ENCODE measurements at places on chromosomes 13 and 19.
A peak's percentile ranks its signal among the peaks of the same experiment; 100 is the strongest.

DNA sequence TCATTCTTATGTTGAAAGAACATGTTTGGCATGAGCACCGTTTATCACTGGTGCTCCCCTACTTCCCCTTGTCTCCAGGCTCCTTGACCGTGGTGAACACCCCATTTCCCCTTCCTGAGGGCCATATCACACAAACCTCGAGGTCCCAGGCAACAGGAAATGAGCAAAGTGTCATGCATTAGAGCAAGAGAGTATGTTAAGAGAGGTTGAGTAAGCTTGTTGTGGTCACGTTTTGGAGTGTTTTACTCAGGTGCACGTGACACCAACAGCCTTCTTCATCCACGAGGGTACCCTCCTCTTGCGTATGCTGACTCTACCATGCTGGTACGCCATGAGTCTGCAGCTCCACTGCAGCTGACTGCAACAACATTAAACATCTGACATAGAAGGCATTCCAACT lies 482.2 kb upstream of the NBEA start:
- no peak for DNase-seq

GRCh38 chr13:76975863-76976262 lies 16.0 kb upstream of the CLN5 start:
- DNase-seq: no peak

- no peak for DNase-seq
These were observed 34.7 kb upstream of the PEPD start for GRCh38 chr19:33556261-33556660.

GRCh38 chr13:77514336-77514726 lies 21.2 kb upstream of the SCEL start:
- DNase-seq: no peak

DNA sequence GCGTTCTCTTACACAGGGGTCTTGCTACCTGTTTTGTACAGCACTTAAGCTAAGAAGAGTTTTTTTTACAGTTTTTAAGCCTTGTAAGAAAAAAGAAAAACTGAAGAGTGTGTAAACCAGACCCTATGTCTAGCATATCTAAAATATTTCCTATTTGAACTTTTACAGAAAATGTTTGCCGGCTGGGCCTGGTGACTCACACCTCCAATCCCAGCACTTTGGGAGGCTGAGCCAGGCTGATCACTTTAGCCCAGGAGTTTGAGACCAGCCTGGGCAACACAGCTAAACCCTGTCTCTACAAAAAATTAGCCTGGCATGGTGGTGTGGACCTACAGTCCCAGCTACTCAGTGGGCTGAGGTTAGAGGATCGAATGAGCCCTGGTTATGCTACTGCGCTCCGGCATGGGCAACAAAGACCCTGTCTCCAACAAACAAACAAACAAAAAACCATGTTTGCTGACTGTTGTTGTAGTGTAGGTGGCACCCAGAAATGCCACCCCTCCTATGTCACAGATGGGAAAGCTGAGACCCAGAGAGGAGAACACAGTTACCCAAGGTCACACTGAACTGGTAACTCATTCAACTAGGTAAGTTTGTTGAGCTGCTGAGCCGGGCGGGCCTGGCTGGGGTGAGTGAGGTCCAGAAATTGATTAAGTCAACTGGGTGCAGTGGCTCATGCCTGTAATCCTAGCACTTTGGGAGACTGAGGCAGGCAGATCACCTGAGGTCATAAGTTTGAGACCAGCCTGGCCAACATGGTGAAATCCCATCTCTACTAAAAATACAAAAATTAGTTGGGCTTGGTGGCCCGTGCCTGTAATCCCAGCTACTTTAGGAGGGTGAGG lies 1.9 kb upstream of the VASP start:
- DNase-seq: no peak

DNA sequence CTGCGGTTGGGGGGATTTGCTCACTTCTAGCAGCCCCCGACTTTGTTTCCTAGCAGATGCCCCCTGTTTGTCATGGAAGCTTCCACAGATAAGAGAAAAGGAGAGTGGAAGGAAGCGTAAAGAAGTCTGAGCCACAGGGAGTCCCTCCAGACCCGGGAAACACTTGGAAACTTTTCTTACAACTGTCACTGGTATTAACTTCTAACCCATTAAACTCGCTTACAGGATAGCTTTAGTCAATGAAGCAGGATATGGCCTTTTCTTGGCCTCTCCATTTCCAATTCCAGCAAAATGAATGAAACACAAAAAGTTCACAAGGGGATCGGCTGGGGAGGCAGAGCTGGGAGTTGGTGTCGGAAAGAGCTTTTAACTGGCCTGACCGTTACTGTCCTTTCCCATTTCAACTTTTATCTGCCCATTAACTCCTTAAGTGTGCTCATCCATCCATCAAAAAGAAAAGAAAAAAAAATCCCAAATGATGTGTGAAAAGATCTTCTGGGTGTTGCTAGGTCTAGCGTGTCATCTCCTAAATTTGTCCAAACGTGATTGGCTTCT lies 231.9 kb upstream of the ARGLU1 start:
- no peak for DNase-seq

- DNase-seq: no peak
These were observed 75.9 kb downstream of the FRY start for GRCh38 chr13:32107474-32107873.

GRCh38 chr13:31898378-31899071 lies 133.0 kb upstream of the FRY start:
- DNase-seq: no peak

DNA sequence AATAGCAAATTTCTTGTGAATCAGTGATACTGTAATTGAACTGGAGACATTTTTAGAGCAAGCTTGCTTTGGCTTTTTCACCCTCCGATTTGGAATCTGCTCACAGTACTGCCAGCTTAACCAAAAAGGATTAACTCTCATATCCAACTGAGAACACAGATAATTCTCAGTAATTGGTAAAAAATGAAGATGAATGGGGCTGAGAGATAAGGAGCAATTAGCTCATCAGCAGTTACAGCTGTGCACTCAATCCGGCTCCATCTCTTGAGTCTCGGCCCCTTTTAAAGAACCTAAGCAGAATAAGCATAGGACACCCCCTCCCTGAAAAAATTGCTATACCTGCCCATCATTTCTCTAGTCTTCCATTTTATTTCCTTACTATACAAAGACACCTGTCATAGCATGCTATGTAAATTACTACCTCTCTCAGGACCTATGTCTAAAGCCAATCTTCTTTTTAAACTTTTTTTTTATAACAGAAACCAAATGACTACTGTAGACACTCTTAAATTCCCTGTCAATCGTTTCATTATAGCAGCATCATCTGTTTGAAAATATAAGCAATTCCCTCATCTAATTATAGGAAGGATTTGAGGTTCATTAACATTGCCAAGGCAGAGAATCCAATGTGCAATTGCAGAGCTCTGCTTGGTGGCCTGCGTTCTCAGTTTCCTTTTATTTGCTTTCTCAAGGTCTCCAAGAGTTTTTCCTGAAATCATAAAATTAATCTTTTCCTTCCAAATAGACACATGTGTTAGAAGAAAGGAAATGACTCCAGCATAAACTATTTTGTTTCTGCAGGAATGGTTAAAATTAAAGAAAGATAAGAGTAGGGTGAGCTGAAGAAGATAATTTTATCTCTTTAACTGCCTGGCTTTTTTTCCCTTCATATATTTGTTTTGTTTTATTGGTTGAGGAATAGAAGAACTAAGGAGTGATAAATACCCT lies 242.1 kb downstream of the DACH1 start:
- no peak for DNase-seq

GRCh38 chr19:17751103-17751911 lies at the start of gene FCHO1:
Gene FCHO1 (plus strand): TSS chr19:17751477. CDS start chr19:17755165, 3,688 bp downstream.
- DNase-seq: peak; percentile 86

- DNase-seq: no peak
These were observed 5.2 kb upstream of the GRAMD1A start for GRCh38 chr19:34994643-34995541.

GRCh38 chr19:18520848-18521691 lies 800 bp downstream of the ELL start:
- DNase-seq: peak; percentile 10

DNA sequence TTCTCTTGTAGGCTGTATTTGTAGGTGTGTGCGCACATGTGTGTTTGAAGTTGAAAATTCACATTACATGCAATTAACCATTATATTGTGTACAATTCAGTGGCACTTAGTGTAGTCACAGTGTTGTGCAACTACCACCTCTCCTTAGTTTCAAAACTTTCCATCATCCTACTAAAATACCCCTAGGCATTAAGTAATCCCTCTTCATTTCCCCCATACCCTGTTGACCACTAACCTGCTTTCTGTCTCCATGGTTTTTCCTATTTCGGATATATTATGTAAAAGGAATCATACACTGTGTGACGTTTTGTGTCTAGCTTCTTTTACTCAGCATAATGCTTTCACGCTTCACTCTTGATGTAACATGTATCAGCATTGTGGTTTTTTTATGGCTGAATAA lies 16.1 kb downstream of the LSM14A start:
- DNase-seq: no peak

DNA sequence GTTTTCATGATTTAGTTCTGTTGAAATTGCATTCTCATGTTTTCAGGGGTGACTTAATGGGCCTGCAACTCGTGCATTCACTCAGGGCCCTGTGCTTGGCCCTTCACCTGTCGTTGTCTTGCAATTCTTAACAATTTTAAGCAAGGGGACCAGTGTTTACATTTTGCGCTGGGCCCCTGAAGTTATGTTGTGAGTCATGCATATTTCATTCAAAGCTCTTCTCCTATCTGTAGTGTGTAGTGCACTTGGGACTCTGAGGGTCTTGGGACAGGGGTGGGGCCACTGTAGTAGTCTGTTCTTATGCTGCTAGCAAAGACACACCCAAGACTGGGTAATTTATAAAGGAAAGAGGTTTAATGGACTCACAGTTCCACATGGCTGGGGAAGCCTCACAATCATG lies 211.2 kb upstream of the RXFP2 start:
- no peak for DNase-seq

DNA sequence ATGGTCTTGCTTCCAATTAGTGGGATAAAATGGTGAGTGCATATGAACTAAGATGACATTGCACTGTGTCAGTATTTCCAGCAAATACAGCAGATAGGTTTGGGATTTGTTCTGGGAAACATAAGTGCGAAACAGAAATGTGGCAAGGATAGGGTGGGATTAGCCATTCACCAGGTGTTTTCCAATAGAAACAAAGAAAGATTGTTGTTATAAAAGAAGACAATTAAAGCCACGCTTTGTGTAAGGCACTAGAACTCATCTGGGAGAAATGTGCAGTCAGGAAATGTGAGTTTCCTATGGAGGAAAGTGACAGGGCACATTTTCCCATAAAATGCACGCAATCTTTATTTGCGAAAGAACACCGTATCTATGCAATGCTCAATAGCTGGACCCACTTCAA lies 1547.8 kb downstream of the EFNB2 start:
- no peak for DNase-seq

- no peak for DNase-seq
These were observed 553.9 kb downstream of the LMO7 start for GRCh38 chr13:76189882-76190519.

DNA sequence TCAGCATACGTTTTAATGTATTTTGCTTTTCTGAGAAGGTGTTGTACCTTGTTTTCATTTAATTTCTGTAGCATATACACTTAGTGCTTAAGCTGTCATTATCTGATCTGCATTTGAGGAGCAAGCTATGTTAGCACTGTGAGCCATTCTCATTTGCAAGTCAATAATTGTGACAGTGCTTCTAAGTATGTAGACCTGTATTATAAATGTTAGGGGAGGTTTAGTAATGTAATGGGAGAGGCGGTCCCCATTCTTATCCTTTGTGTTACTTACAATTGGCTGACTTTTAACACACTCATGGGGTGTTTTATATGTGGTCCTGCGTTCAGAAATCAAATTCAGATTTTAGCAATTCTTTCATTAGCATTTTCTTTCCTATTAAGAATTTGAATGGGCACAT lies 90.2 kb downstream of the GPC6 start:
- no peak for DNase-seq

DNA sequence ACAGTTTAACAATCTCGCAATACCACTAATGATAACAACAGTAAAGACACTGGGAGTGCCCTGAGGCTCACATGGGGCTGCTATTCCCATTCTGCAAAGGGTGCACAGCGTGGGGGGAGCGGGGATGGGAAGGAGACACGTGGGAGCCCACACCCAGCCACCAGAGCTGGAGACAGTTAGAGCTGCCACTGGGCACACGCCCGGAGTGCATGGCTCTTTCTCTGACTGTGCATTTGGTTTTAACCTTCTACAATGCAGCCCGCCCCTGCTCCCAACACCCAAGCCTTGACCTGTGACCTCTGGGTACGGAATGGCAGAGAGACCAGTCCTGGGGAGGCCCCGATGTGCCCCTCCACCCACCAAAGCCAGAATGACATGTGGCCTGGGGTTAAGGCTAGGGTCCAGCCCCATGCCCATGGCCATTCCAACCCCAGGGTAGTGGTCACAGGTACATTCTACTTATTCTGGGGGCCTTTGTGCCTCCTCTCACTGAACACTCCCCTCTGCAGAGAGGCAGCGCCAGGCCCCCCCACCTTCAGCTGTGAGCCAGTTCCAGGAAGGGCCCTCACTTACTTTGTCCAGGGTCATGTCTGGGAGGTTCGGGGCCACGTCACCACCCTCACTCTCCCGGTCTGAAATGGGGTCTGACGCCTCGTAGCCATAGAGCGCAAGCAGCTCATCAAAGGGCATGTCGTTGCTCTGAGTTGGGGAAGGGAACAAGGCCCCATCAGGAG lies 17.1 kb downstream of the MIER2 start:
- DNase-seq: no peak

DNA sequence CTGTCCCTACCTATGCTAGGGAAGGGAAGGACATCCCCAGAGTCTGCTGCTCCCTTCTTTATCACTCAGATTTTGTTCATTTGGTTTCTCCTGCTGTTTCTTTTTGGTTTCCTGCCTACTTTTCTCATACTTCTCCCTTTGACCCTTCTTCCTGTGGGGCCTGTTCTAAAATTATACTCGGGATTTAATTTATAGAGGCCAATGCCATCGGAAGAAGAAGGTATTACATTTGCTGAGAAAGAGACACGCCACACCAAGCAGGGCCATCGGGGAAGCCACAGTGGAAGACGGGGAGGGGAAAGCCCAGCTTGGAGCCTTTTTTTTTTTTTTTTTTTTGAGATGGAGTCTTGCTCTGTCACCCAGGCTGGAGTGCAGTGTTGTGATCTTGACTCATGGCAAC lies 46.8 kb upstream of the FARP1 start:
- no peak for DNase-seq

- DNase-seq: no peak
These were observed 8.1 kb downstream of the CEACAM20 start for GRCh38 chr19:44521370-44521769.

DNA sequence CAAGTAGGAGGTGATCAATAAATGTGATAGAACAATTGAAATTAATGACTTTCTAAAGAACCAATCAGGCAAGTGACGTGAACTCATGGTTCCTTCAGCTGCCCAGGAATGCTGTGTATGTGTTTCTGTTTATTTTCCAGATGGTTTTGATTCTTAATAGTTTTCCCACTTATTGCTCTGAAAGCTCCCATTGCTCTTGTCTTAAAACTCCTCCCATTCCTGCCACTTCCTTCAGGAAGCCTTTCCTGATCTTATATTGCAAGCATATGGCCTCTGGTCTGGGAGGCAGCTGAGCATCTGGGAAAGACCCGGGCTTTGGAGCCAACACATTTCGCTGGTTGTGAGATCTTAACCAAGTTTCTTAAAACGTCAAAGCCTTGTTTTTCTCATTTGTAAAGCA lies 17.1 kb upstream of the LATS2 start:
- no peak for DNase-seq
